ENCODE measurements at places on chromosomes 3 and 15.

- no peak for DNase-seq
Observed at GRCh38 chr3:133713347-133713746, 32.8 kb upstream of the TF start.

DNA sequence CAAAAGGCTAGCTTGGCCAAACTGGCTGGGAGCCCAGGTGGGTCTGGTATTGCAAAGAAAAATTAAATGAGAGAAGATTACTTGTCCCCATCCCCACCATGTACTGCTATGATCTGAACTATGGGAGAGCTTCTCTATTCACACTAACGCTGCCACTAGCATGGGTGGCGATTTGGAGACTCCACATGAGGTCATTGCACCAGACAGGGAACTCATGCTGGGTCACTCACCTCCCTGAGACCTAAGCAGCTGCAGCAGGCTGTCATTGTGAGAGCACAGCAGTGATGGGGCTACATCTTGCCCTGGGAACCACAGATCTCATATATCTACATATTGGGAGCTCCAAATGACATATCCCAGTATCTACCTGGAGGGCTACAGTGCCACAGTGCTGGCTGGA, 36.3 kb upstream of the NECTIN3 start:
- DNase-seq: no peak

DNA sequence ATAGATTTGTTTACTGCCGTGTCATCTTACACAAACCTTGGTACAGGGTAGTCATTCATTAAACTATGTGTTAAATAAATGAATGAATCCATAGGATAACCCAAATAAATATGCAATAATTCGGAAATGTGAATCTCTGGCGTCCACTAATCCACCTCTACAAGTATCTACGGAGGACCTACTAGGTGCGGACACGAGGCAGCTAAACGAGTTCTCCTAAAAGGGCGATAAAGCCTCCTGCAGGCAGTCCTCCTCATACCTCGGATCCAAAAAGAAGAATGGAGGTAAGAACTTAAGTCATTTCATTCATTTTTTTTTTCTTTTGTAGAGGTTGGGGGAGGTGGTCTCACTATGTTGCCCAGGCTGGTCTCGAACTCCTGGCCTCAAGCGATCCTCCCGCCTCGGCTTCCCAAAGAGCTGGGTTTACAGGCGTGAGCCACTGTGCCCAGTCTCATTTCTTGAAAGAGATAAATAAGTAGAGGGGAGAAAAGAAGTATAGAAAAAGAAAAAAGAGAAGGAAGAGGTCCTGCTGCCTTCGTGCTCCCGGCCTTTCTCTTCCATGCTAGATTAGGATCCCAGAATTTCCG, 706 bp upstream of the RPL35A start:
- DNase-seq: no peak

- no peak for DNase-seq
Observed at GRCh38 chr15:71629781-71630474, 180.4 kb upstream of the NR2E3 start.

All from AML-193 (cell line).